ENCODE measurements at places on chromosomes 11 and 22.
A peak's percentile ranks its signal among the peaks of the same experiment; 100 is the strongest.

- no peak for DNase-seq
Measured at GRCh38 chr11:129453293-129453721, 77.7 kb downstream of the BARX2 start.

GRCh38 chr11:14266622-14267021, 92.4 kb downstream of the RRAS2 start:
- no peak for DNase-seq

DNA sequence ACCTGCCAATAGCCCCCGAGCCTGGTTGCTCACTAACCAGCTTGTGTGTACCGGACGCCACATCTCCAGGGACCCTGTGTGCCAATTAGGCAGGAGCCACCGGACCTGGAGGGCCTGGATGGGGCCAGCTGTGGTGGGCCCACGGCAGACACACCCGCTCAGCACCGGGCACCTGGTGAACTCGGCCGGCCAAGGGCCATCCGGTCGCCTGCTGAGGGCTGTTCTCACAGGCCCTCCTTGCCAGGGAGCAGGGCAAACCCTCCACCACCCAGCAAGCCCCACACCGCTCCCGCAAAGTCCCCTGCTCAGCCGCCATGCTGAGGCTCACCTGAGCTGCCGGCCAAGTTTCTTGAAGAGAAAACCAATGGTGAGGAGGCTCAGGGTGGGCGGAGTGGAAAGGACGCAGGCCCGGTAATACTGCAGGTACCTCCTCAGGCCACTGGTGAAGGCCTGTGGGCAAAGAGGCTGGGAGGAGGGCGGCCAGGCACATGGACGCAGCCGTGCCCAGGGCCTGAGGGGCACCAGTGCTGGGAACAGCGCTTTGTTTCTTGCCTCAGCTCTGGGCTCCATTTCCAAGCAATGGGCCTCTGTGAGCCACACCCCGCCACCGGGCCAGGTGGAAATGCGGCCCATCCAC, 17.1 kb downstream of the TUBGCP6 start:
- DNase-seq = no peak

DNA sequence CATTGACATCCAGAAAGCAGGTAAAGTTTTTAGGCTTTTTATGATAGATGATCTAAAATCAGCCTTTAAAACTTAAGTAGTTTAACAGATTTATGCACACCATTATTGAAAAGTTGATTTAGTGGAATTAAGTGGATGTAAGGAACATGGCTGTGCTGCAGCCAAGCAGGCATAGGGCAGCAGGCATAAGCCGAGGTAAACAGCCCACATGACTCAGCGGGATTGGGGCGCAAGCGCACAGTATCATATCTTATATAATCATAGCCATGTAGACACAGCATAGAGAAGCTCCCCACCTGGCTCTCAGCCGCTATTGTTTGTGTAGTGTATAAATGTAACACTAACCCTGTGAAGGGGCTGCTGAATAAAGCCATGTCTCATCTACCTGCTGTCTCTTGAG, 157.5 kb downstream of the WNT11 start:
- DNase-seq = no peak

DNA sequence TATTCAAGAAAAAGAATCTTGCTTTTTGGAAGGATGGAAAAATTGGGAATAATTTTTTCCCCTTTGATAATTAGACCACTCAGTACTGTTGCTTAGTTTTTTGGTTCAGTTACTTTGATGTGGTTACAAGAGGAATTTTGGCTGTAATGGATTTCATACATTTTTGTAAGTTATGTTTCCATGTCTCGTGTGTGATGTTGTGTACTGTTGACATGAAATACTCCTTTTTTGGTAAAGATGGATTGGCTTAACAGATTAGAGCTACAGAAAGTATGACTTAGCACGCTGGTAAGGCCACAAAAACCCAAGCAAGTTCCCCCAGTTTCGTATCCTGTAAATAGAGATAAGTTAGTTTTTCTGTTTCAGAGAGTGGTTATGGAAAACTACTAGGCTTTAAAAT, 11.9 kb downstream of the TBCEL start:
- DNase-seq = no peak

DNA sequence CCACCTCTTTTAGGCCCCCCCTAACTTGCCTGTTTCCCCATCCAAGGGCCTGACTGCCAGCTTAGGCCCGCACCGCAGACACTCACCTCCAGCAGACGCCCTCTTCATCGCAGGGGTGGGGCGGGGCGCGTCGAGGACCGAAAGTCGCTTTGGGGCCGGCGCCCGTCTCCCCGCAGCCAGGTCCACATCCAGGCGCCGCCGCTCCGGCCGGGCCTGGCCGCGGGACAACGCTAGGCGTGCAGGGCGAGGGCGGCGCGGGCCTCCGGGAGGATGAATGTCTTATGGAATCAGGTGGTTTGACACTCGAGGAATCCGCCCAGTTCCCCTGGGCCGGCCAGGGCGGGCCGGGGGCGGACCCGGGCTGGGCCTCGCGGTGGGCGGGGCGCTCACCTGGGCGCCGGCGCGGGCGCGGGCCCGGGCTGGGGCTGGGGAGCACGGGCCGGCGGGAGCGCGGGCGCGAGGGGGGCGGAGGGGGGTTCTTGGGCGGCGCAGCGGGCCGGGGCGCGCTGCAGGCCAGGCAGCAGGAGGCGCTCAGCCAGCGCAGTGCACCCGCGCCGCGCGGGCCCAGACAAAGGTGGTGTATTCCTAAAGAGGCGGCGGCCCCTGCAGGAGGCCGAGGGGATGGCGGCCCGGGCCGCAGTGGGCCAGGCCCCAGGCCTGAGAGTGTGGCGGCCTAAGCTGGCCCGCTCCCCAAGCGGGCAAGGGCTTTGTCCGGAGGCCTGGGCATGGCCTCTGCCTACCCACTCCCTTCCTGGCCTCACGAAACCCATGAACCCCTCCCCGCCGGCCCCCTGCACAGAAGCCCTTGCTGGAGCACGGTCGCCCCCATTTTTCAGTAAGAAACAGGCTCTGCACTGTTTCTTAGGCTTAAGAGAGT, 177.6 kb downstream of the IGLL1 start:
- DNase-seq = peak; percentile 38
